ENCODE measurements at places on chromosomes 16 and 17. TPM values are rescaled to one million over a fixed set of nuclear protein-coding genes. Genes with fewer than 3 reads are reported as not detected.

The AOC2 gene
- total RNA-seq: 0.68 TPM

The PRR11 gene
- 1.9 TPM for total RNA-seq

The RAB11FIP4 gene
- 4.4 TPM for total RNA-seq

The SLC6A2 gene
- total RNA-seq: not detected

All from right lobe of liver (tissue), 6 donors.